ENCODE measurements at places on chromosomes 2 and 18. TPM values are rescaled to one million over a fixed set of nuclear protein-coding genes. Genes with fewer than 3 reads are reported as not detected.

- no peak for DNase-seq
These were observed 41.1 kb downstream of the LCLAT1 start for GRCh38 chr2:30488012-30488659.

DNA sequence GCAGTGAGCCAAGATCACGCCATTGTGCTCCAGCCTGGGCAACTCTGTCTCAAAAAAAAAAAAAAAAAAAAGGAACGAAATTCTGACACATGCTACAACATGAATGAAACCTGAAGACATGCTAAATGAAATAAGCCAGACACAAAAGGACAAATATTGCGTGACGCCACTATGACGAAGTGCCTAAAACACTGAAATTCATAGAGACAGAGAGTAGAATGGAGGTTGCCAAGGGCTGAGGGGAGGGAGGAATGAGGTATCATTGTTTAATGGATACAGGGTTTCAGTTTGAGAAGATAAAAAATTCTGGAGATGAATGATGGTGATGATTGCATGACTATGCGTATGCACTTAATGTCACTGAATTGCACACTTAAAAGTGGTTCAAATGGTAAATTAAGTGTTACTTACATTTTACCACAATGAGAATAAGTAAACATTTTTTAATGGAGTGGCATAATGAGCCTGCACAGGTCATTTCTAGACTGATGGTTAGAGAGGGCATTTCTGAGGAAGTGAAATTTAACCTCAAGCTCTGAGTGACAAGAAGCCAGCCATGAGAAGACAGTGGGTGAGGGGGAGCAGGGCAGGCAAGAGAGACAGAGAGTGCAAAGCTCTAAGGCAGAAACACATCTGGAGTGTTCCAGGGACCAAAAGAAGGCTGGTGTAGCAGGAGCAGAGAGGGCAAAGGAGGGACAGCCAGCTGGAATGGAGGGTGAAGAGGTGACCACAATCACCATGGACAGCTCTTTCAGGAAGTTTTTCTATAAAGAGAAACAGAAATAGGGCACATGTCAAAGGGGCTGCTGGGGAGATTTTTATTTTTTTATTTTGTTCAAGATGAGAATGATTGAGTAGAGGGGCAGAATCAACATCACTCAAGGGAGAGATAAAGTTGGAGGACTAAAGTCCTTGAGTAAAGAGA, 20.6 kb upstream of the EXOC6B start:
- no peak for DNase-seq

The MALL gene
- not detected for total RNA-seq

The GALNT14 gene
- total RNA-seq = not detected

DNA sequence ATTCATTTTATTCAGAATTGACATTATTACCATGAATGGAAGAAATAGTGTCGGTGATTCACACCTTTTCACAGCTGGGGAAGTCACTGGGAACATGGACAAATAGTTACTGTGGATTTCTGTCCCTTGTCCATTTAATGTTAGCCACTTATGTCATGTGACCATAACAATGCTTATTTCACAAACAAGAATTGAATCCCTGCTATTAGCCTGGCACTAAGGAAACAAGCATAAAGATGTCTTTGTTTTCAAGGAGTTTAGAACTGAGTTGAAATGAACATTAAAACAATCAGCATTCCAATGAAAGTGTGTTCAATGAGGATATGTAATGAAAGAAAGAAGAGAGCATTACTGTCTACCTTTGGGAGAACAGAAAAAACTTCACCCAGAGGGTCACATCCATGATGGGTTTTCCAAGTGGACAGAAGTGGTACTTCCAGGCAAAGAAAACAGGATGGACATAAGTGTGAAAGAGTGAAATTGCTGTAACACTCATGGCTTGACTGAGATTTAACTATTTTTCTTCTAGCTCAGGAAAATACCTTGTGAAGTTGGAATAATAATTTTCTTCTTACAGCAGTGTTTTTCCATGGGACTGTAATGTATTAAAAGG, 324.5 kb upstream of the UBE2E3 start:
- DNase-seq = no peak

DNA sequence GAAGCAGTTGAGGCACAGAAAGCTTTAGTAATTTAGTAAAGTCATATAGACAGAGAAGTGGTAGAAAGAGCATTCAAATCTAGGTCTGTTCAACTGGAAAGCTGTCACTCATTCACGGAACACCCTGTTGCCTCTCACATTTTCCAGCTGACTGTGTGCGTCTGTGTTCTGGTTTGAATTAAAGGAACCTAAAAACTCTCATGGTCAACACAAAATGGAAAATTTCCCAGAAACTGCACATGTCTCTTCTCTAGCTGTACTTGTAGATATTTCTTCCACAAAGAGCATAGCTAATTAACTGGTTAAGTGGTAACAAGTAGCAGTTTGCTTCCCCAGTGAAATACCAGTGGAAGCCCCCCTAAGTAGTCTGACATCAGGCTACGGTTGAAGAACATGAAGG, 390.8 kb downstream of the TGIF1 start:
- no peak for DNase-seq

GRCh38 chr18:57916684-57917083, 113.6 kb upstream of the ATP8B1 start:
- DNase-seq = no peak

GRCh38 chr2:143732871-143733270, 603.7 kb downstream of the ARHGAP15 start:
- no peak for DNase-seq

The HMSD gene
- total RNA-seq = not detected

GRCh38 chr2:53397085-53397484, 370.5 kb upstream of the CHAC2 start:
- no peak for DNase-seq

- DNase-seq = no peak
These were observed 268.6 kb upstream of the AGAP1 start for GRCh38 chr2:235225261-235225660.

The IL1RN gene
- not detected for total RNA-seq

DNA sequence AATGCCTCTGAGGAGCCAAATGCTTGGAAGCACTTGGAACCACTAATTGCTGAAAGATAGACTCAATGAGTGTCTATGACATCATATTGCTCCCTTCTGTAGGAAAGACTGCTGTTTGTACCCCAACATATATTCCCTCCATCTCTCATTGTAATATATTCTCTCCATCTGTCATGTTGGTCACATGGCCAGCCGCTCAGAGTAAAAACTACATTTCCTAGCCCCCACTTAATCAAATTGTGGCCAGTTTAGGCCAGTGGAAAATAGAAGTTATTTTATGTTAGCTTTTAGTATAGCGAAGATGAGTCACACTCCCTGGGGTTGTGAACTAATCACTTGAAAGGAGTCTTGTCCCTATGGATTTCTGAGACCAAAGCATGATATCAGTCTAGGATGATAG, 160.2 kb downstream of the HNMT start:
- no peak for DNase-seq

The ECEL1 gene
- not detected for total RNA-seq

DNA sequence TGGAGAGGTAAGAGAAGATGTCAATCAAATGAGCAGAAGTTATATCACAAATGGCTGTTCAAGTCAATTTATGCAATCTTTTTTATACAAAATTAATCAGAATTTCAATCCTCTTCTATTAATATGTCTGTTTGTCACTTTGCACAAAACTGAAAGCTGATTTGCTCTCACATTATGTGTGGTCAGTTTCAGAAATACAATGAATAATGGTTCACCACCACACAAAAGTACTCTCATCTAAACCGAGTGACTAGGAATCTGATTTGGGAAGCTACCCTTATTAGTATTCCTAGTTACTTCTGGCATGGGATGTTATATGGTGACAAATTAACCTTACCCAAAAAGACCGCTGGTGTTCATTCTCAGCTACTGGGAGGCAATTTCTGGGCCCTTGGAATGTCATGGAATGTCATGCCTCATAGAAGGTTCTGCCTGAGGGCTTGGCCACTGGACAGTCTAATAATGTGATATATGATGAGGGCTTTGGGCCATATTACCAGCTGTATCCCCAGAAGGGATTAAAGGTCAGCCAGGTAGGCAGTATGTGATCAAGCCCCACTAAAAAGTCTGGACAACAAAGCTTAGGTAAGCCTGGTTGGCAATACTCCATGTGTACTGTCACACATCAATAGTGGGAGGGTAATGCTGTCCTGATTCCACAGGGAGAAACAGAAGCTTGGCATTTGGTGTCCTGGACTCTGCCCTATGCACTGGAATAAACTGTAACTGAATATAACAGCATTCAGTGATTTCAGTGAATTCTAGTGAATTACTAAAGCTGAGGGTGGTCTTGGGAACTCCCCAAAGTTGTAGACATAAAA, 113.2 kb downstream of the PIGN start:
- no peak for DNase-seq

DNA sequence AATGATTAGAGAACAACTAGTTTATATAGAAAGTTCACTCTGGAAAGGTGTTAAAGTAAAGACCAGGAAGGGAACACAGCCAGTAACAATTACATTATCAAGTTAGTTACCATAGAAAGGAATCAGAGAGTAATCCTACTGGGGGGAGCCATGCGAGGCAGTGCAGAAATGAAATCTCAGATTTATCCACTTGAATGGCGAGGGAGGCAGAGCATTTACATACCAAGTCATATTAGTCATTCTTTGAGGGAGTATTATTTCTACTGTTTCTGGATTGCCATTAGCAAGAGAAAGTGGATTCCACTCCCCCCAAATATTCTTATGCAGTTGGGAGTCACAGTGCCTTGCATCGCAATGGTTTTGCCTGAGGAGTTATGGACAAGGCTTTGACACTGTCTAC, 472.7 kb upstream of the TRIB2 start:
- no peak for DNase-seq

The CDK15 gene
- total RNA-seq = 45.2 TPM

GRCh38 chr2:1550076-1550475, 136.8 kb downstream of the TPO start:
- DNase-seq = no peak

- DNase-seq = peak; percentile 90
These were observed 3.3 kb upstream of the ACTR3 start for GRCh38 chr2:113886479-113887008.

GRCh38 chr2:149360106-149360505, 29.7 kb downstream of the LYPD6 start:
- peak; percentile 37 for DNase-seq

- DNase-seq = no peak
These were observed 21.1 kb downstream of the NBAS start for GRCh38 chr2:15539999-15540398.

DNA sequence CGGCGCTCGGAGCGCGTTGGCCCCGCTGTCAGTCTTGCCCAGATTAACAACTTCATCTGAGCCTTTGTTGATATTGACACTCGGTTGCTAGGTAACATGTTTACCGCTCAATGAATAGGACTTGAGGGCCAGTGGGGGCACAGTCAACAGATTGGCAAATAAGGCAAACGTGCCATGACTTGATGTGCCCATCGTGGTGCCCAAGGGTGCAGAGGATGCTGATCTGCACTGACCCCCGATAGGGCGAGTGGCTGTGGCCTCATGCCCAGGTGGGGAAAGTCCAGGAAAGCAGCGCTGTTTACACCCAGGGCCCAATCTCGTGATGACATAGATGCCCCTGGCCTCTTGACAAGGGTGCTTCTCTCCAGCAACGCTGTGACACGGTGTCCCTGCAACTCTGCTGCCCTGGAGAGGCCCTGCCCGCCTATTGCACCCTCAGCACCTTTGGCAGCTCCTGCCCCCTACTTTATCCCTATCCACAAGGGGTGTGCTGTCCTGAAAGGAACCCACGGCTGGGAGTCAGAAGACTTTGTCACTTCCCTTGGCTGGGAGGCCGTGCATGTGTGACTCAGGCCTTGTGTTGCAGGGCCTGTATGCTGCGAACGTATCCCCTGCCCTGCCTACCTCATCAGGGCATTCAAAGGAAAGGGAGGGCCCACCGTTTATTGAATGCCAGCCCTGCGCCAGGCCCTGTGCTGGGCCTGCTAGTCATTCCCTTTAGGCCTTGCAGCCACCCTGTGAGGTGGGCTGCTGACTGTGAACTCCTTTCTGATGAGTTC, 158.0 kb downstream of the INHBB start:
- DNase-seq = no peak

The TNS1 gene
- total RNA-seq = 47.8 TPM

DNA sequence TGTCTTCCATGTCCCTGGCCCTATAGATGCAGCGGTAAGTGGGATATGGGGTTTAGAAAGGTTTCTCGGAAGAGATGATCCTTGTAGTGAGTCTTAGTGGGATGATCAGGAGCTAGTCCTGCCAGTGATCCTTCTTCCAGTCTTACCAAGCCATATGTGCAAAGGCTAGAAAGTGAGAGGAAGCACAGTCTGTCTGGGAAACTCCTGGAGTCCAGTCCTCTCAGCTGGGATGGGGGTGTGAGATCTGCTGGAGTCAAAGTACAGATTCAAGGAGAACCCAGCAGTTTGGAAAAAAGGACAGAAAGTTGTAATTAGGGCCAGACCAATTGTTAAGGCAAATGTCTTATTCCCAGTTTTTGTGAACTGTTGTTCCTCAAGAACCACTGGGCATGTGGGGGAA, 83.3 kb downstream of the LIMS1 start:
- DNase-seq = no peak

- DNase-seq = no peak
These were observed 164.1 kb downstream of the MYCN start for GRCh38 chr2:16104315-16104948.

- DNase-seq = no peak
These were observed 199.8 kb downstream of the CLIP4 start for GRCh38 chr2:29314816-29315571.

The NEU2 gene
- not detected for total RNA-seq

The SLC9A4 gene
- 0.06 TPM for total RNA-seq

GRCh38 chr2:119491776-119492525, 32.3 kb downstream of the SCTR start:
- peak; percentile 64 for DNase-seq

The KCTD18 gene
- 22.5 TPM for total RNA-seq
